Left forelimb (tissue), 1 donor: ENCODE measurements at places on chromosomes 13 and 19.

- no peak for DNase-seq
Measured at GRCh38 chr13:78659732-78660494, 958 bp upstream of the OBI1 start.

DNA sequence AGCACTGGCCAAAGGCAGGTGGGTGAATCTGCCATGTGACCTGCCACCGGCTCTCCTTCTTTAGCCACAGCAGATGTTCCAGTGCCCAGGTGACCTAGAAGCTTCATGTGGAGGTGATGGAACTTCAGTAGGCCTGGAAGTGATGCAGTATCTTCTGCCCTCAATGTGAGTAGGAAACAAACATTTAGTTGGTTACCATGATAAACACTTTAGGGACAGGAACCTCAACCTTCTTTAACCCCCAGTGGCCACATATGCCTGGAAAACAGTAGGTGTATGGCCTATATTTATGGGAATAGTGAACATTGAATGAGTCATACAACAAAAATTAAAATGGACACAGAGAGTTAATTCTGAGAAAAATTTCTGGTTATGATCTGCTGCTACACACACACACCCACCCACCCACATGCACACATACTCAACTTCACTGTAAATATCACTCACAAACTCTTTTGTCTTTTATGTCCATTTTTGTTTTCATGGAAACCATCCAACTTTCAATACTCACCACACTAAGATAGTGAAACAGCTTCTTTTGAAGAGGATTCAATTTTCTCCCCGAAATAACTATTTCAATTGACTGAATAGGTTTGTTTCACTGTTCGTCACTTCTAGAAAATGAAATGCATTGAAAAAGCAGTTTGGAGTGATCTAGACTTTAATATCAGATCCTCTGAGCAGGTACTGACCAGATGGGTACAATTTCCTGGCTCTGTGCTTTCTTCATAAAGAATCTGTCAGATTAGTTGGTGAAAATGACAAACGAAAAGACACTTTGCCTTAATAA is 97.3 kb downstream of the STARD13 start:
- no peak for DNase-seq

- DNase-seq, result no peak
Measured at GRCh38 chr13:72850959-72851677, 69.2 kb downstream of the PIBF1 start.

GRCh38 chr13:33799950-33800592 is 17.9 kb upstream of the RFC3 start:
- no peak for DNase-seq

GRCh38 chr19:13920940-13921747 is 15.1 kb downstream of the CC2D1A start:
- DNase-seq, result no peak

- no peak for DNase-seq
Measured at GRCh38 chr13:50711996-50712395, 131.5 kb downstream of the DLEU7 start.

DNA sequence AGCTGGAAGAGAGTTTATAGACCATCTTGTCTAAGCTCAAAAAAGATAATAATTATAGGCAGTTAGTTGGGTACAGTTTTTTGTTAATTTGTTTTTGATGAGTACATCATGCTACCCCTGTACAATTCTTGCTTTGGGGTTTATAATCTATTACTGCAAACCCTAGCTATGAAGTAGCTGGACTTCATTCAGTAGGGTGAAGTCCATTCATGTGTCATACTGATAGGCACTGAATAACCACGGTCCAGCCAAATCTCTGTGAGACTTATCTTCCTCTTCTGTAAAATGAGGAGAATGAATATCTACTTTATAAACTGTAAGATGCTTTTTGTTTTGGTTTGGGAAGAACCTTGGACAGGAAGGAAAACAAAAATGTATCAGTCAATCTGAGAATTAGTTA is 19.5 kb downstream of the SLC46A3 start:
- no peak for DNase-seq

- DNase-seq, result no peak
Measured at GRCh38 chr13:32754179-32754578, 167.9 kb downstream of the PDS5B start.

- DNase-seq, result no peak
Measured at GRCh38 chr13:85500696-85501256, 298.4 kb downstream of the SLITRK6 start.

DNA sequence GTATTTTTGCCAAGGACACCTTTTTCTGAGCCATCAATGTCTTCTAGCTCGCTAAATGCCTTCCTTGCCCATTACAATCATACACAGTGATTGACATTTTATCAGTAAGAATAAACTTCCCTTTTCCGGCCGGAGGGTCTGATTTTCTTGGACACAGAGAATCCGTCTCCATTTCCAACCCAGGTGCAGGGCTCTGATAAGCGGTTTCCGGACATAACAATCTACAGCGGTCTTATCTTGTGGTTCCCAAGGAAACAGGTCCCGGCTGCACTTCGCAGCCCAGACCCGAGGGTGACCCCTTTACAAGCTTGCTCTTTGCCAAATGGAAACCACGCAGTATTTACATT is 5.1 kb upstream of the ZNF77 start:
- no peak for DNase-seq

DNA sequence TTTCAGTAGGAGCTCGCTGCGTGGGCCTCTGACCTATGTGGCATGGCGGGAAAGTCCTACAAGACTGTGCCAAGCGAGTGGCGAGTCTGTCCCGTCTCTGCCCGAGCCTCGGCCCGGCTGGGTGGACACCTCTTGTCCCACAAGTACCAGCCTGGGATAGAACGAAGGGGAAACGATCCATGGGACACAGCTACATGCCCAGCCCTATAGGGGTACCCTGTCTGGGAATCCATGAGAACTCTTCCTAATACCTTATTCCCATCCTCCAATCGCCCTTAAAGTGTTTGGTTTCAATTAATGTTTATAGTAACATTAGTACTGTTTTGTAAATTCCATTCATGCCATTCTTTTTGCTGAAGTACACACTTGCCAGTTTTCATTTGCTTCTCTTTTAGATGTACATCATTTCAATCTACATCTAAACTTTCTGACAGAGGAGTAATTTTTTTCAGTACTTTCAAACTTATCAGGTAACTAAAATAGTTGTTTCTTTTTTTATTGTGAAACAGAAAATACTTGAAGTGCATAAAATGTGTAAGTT is 667 bp upstream of the ZNF790 start:
- DNase-seq, result no peak

DNA sequence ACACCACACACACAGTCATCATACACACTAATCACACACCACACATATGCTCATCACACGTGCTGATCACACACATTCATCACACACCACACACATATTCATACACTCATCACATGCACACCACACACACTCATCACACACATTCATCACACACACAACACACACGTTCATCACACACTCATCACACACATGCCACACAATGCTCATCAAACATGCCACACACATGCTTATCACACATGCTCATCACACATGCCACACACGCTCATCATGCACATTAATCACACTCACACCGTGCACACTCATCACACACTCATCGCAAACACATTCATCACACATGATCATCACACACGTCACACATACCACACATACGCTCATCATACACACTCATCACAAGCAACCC is 47.5 kb downstream of the C1QTNF9 start:
- DNase-seq, result no peak

- no peak for DNase-seq
Measured at GRCh38 chr13:90320664-90321063, 1026.8 kb upstream of the MIR17HG start.

- no peak for DNase-seq
Measured at GRCh38 chr13:100870898-100871297, 196.3 kb upstream of the TMTC4 start.

DNA sequence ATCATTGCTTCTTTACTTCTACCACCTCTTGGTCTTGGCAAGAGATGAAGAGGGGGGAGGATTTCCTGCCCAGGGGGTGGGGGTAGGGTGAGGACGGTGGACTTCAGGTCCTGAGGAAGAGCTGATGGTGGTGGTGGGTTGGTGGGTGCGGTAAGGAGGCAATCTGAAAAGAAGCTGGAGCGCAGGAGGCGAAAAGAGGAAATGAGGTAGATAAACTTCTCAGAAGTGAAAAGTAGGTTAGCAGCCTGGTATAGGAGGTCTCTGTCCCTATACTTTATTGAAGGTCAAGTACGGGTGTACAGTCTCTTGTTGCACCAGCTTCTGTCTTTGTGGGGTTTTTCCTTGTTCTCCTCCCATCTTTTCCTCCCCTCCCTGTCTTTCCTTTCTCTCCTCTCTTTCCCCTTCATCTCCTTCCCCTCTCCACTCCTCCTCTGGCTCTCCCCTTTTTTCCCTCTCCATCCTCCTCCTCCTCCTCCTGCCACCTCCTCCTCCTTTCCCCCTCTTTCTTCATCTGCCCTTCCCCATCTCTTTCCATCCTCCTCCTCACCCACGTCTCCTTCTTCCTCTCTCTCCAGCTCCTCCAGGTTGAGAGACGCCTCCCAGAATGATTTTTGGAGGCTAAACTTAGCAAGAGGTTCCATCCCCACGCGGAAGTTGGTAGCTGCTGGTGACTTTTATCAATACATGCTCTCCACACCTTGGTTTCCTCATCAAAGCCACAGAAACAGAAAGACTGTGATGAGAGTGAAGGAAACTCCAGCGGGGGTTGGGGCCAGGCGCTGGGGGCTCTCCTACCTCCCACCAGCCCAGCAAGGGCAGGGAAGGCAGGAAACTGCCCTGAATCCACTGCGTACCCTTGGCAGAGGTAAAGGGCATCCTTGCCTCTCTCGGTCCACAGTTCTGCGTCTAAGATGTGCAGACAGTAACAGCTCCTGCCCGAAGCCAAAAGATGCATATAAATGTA is 15.3 kb downstream of the TNFSF14 start:
- no peak for DNase-seq

DNA sequence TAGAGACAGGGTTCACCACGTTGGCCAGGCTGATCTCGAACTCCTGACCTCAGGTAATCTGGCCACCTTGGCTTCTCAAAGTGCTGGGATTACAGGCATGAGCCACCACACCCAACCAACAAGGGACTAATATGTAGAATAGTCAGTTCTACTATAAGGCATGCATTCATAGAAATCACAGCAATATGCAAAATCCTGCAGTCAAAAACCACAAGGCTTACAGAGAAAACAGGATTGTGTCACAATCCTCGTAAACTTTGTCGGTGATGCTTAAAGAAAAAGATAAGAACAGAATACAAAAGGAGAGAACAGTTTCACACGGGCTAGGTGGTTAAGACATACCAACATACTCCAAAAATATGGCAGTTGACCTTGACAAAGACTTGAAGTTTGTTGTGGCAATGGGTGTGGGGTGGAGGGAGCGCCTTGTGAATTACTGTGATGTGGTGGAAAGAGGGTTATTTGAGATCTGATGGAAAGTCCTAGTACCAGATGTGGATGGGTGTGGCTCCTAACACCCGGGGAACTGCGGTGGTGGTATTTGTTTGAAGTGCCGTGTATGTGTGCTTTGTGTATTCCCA is 12.4 kb downstream of the NOSIP start:
- no peak for DNase-seq

- DNase-seq, result no peak
Measured at GRCh38 chr19:39986643-39987042, 10.2 kb upstream of the ZNF546 start.

DNA sequence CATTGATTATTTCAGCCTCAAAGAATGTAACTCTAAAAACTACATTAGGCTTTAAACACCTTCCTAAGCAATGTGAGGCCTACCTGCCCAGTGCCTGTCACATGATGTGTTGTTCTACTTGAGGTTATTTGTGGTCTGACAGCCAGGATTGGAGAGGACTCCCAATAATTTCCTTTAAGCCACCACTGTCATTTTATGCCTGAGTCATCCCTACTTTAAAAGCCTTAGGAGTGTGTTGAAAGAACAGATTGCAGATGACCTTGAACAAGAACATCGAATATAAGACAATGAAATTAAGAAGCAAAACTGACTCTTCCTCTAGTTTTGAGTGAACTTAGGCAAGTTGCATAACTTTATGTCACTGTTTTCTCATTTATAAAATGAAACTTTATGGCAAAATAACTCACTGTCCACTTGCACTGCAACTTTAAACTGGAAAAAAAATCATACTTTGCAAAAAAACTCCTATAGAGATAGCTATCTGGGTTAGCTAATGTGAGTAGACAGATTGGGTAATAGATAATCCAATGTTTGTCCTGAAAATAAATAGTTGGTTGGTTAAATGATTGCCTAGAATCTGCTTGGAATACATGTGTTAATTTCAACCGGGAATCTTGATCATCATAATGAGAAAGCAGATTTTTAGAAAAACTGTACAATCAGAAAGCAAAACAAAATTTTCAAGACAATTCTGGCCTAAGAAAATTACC is 361.2 kb downstream of the SUCLA2 start:
- no peak for DNase-seq

DNA sequence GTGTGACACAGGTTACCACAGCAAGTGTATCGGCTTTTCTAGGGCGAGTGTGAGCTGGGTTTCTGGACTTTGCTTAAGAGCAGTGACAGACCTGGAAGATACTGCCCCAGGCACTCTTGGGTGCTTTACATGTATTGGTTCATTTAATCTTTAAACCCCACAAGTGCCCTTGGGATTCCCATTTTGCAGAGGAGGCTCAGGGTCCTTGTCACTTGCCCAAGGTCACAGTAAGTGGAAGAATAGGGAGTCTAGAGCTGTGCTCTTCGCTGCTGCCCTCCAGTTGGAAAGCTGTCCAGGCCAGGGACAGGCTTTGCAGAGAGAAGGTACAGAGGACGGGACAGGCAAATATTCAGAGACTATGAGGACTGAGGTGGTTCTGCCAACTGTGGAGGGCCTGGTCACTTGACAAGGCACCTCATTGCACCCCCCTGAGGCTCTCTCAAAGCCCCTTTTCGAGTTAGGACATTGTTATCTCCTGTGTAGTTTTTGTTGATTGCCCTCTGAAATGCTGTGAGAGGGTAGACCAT is 42.4 kb downstream of the BBC3 start:
- no peak for DNase-seq

GRCh38 chr13:110258876-110259631 is 47.9 kb downstream of the COL4A1 start:
- no peak for DNase-seq

DNA sequence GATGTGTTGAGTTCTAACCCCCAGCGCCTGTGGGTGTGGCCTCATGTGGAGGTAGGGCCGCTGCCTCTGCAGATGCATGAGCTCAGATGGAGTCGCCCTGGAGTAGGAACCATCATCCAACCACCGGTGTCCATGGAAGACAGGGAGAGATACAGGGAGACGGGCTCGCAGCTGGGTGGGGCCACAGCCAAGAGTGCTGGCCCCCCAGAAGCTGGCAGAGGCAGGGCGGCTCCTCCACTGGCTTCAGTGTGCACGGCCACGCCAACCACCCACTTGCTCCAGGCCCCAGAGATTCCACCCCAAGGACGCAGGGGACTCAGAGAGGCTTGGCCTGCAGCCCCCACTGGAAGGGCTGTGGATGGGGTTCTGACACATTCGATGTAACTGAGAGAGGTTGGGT is 5.4 kb upstream of the MCF2L start:
- no peak for DNase-seq

- no peak for DNase-seq
Measured at GRCh38 chr19:45994456-45994997, 740 bp upstream of the CCDC61 start.

DNA sequence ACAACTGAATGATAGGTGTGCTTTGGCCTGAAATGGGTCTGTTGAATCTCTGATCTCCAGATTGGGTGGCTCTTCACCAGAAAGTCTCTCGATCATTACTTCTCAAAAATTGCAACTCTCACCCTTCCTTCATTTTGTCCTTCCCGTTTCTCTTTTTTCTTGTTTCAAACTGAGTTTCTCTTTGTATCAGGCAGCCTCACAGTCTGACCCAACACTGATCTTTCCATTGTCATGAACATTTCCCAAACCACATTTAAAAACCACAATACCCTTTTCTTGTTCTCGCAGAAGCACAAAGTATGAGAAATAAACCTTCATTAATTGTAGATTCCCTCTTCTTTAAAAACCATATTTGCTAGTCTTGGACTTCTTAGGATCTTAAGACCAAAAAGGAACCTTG is 33.6 kb upstream of the HMGB1 start:
- no peak for DNase-seq
